ENCODE measurements at places on chromosomes 3 and 15.

- DNase-seq = no peak
Observed at GRCh38 chr3:23019596-23020300, 183.4 kb upstream of the UBE2E2 start.

DNA sequence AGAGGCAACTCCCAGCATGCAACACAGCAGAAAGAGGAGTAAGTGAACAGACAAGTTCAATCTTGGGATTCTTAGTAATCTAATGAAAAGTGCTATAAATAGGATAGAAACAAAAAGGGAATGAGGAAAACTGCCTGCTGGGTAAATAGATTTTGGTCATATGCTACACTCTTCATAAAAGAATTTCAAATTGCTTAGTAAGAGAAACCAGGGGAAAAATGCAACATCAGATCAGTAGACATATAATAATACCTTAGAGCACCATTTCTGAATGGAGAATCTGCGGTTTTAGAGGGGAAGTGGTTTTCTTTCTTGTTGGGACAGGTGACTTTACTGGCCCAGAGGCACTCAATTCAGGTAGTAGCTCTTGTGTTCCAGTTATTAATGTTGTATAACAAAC, 13.4 kb upstream of the TBC1D5 start:
- no peak for DNase-seq

GRCh38 chr3:153330901-153331300, 168.9 kb downstream of the RAP2B start:
- no peak for DNase-seq

GRCh38 chr3:107117156-107117555, 260.1 kb upstream of the CCDC54 start:
- no peak for DNase-seq

DNA sequence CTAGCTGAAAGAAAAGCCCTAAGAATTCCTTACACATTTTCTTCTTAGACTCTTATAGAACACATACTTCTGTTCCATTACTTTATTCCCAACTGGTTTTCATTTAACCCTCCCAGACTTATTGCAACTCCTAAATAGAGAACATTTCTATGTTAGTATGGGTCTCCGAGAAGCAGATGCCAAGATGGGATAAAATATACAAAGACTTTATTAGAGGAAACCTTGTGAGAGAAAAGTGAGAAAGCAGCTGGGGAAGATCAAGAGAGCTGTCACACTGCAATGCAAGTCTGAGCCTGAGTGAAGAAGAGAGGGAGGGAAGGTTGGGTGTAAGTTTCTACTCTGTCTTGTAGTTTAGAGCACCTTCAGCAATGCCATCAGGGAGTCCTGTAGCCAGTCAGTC, 979.3 kb downstream of the IGSF11 start:
- no peak for DNase-seq

GRCh38 chr3:107523289-107523538, 452 bp downstream of the BBX start:
- no peak for DNase-seq

GRCh38 chr3:188135271-188135670, 18.7 kb upstream of the LPP start:
- DNase-seq = no peak
